ENCODE measurements at places on chromosomes 2 and 18.
A peak's percentile ranks its signal among the peaks of the same experiment; 100 is the strongest.

DNA sequence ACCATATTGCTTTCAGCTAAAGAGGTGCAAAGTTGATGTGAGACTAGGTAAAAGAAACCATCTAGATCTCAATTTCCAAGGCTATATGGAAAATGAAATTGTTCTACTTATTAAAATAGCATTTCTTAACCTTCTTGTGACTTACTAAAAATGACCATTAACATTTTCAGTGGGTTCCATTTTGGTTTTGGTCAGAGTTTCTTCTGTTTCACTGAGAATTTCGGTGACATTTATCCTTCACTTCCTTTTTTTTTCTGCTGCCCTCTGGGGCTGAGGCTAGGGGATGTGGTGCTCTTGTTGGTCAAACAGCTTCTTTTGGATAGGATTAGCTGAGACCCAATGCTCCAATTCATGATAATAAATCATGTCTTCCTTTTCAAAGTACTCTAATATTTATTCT lies 44.3 kb upstream of the REL start:
- no peak for DNase-seq

- no peak for DNase-seq
Observed at GRCh38 chr2:235458839-235459273, 35.0 kb upstream of the AGAP1 start.

GRCh38 chr2:150624001-150624401 lies 136.5 kb upstream of the RND3 start:
- no peak for DNase-seq

- no peak for DNase-seq
Observed at GRCh38 chr2:75396314-75396713, 164.4 kb downstream of the EVA1A start.

DNA sequence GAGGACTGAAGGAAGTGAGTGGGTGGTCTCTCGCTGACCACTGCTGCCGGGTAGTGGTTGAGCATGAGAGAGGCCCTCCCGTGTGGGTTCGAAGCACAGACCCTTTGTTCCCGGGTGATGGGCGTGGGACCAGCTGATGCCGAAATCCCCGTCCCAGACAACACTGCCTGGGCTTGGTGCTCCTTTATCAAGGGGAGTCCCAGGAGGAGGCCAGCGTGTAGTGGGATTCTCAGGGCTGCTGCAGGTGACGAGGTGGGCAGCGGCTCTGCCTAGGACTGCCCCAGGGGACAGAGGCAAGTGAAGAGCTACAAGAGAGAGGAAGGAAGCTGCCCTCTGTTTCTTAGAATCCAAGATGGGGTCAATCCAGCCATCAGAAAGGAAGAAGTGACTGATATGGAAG lies 251.3 kb upstream of the PXDN start:
- no peak for DNase-seq

GRCh38 chr2:26335231-26335630 lies 10.7 kb upstream of the SELENOI start:
- DNase-seq: no peak

- DNase-seq: no peak
Observed at GRCh38 chr18:50748243-50749229, 71.3 kb downstream of the MRO start.

DNA sequence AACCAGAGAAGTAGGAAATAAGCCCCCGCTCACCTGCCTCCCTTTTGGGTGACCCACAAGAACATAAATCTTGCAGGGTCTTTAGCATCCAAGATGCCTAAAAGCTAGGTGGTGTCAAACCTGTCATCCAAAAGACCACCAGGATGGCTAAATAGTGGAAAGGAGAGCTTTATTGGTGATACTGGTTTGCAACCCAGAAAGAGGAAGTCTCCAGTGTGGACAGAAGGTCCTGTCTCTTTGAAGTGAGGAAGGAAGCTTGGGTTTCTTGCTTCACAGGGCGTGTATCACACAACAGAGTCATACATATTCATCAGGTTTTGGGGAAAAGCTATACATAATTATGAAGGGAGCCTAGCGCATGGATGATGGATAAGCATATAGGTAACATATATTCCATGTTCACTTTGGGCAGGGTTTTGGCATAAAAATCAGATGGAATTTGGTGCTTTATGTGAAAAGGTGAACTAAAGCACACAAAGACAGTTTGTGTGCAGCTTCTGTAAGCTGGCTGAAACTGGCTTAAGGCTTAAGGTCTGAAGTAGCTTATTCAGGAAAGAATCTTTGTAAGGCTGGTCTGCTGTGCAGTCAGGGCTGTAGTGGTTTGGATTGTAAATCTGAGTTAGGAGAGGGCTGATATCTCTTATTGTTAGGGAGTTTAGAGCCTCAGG lies 102.2 kb upstream of the MSH2 start:
- no peak for DNase-seq

GRCh38 chr2:182694189-182694588 lies 21.9 kb upstream of the DNAJC10 start:
- no peak for DNase-seq

- no peak for DNase-seq
Observed at GRCh38 chr18:78889250-78889649, 90.4 kb upstream of the SALL3 start.

- no peak for DNase-seq
Observed at GRCh38 chr2:163717993-163718680, 17.7 kb downstream of the FIGN start.

- DNase-seq: no peak
Observed at GRCh38 chr2:129777762-129778583, 201.5 kb upstream of the RAB6C start.

DNA sequence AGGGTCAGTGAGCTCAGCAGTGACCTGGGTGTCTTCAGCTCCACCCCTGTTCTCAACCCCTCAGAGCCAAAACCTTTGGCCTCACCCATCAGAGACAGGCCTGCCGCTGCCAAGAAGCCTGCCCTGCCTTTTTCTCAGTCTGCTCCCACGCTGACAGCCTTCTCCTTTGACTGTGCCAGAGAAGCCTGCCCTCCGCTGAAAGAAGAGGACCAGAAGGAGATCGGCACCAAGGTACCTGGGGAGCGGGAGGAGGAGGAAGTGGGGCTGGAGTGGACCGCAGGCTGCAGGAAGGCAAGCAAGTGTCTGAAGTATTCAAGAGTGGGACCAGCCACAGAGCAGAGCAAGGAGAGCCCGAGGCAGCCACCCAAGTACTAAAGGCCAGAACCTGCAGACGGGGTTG lies 33.2 kb downstream of the TOGARAM2 start:
- DNase-seq: no peak

- no peak for DNase-seq
Observed at GRCh38 chr2:20179755-20180594, 45.0 kb downstream of the SDC1 start.

- no peak for DNase-seq
Observed at GRCh38 chr2:209721497-209721896, 50.1 kb upstream of the UNC80 start.

DNA sequence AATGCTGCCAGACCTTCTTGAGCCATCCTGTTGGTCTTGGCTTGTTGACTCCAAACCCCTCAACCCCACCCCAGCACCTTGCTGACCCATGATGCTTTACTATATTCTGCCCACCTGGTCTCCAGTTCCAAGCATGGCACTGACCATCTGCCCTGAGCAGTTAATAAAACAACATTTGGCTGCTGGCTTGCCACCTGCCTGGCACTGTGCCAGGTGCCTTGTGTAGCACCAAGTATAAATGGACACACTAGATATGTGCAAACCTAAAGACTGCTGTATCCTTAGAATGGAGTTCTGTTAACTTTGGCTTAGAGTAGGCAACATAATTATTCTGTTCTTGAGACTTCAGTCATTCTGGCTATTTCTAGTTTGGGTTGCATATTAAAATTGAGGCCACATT lies 91.4 kb downstream of the ACSL3 start:
- DNase-seq: no peak

- no peak for DNase-seq
Observed at GRCh38 chr2:177306550-177306949, 42.0 kb upstream of the NFE2L2 start.

DNA sequence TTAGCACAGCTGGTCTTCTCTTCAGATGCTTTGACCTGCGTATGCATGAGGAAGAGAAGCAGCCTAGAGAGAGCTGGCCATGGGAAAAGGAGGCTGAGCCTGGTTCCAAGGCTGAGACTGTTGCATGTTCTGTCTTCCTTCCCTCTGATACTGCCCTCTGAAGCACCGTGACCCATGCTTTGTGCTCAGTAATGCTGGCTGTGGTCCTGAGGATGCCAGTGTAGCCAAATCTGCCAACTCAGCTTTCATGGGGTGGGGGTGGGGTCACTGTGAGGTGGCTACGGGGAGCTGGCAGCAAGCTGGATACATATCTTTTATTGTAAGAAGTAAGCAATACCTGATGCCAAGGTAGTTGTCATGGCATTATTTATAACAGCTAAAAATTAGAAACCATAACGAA lies 41.5 kb downstream of the EPAS1 start:
- no peak for DNase-seq

DNA sequence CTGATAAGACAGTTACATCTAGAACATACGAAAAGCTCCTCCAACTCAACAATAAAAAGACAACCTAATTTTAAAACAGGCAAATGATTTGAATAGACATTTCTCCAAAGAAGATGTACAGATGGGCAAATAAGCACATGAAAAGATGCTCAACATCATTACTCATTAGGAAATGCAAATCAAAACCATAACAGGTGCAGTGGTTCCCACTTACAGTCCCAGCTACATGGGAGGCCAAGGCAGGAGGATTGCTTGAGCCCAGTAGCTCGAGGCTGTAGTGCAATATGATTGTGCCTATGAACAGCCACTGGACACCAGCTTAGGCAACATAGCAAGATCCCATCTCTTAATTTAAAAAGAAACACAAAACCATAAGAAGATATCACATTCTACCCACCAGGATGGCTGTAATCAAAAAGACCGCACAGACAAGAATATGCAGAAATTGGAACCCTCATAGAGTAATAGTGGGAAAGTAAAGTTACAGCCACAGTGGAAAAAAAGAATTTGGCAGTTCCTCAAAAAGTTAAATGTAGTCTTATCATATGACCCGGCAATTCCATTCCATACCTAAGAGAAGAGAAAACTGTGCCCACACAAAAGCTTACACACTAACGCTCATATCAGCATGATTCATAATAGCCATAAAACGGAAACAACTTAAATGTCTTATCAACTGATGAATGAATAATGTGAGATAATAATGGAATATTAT lies 30.5 kb upstream of the ARMC9 start:
- DNase-seq: no peak

- DNase-seq: no peak
Observed at GRCh38 chr2:72984172-72984671, 66.9 kb downstream of the EMX1 start.

GRCh38 chr2:157413326-157414035 lies 30.4 kb downstream of the CYTIP start:
- DNase-seq: peak; percentile 37

GRCh38 chr2:85436836-85437487 lies 18.4 kb downstream of the SH2D6 start:
- no peak for DNase-seq

GRCh38 chr2:143726151-143726845 lies 597.1 kb downstream of the ARHGAP15 start:
- no peak for DNase-seq

- no peak for DNase-seq
Observed at GRCh38 chr2:66575625-66576310, 140.8 kb downstream of the MEIS1 start.
